Activated gamma-delta T cell treated with anti-CD3 and anti-CD28 coated beads, Interleukin-2, amount 50 U/mL, for 16 hours (primary cell): ENCODE measurements at places on chromosomes 11 and 22.

- no peak for DNase-seq
Measured at GRCh38 chr11:92330114-92330513, 105.5 kb downstream of the FAT3 start.

GRCh38 chr11:33828604-33829429 lies 54.5 kb upstream of the FBXO3 start:
- no peak for DNase-seq

DNA sequence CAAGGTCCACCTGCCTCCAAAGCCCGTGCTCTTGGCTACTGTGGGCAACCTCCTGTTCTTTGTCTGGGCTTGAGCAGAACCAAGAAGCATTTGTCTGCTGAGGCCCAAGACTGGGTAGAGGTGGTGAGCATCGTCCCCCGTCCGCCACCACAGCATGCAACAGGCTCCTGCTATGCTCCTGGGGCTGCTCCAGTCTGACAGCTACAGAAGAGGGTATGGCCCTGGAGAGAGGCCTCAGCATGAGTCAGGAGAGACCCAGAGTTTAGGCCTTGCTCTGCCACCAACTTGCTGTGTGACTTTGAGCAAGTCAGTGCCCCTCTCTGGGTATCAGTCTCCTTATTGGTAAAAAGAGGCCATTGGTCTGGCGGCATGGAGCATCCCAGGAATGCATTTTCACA lies 91.2 kb downstream of the TP53I11 start:
- DNase-seq, result no peak

GRCh38 chr11:112637076-112637475 lies 324.1 kb upstream of the NCAM1 start:
- no peak for DNase-seq

- no peak for DNase-seq
Measured at GRCh38 chr11:121503051-121503450, 50.3 kb upstream of the SORL1-AS1 start.

- no peak for DNase-seq
Measured at GRCh38 chr11:110988671-110989070, 256.9 kb upstream of the POU2AF2 start.
